ENCODE measurements at places on chromosomes 13 and 19. TPM values are rescaled to one million over a fixed set of nuclear protein-coding genes. Genes with fewer than 3 reads are reported as not detected.

The ZNF699 gene
- total RNA-seq = 2.6 TPM

The PSG4 gene
- total RNA-seq = 31.8 TPM

The ICAM3 gene
- 7.7 TPM for total RNA-seq

The FGF21 gene
- not detected for total RNA-seq

The FAM216B gene
- not detected for total RNA-seq

The SHD gene
- total RNA-seq = not detected

The KIRREL2 gene
- total RNA-seq = not detected

The CCDC169 gene
- total RNA-seq = 0.79 TPM

The MYH14 gene
- 0.27 TPM for total RNA-seq
